ENCODE measurements at places on chromosomes 5 and 9.

DNA sequence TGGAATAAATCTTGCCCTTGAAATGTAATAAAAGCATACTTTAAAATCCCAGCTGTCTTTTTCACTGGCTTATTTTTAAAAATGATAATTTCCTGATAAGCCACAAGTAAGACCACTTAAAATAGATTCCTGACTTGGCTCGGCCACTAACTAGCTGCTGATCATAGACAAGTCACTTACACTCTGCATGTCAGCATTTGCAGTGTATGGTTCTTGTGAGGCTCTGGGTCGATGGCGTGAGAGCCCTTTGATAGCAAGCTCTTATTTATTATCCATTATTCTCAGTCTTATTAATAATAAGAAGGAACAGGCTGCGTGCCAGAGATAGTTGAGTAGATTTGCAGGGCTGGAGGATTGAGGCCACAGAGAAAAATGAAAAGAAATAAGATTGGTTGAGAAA is 110.7 kb upstream of the IL12B start:
- DNase-seq, result no peak

DNA sequence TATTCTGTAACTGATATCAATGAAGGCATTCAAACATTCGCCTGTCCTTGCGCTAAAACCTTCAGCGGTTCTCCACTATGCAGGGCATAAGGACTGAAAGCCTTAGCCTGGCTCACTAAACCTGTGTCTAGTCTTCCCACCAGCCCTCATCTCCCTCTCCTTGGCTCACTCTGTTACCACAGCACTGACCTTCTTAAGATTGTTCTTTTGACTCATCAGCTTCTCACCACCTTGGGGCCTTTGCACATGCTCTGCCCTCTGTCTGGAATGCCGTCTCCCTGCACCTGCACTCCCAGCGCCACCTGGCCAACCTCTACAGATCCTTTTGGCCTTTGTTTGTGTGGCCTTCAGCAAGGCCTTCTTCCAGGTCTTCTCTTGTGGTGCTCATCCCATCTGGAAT is 131.8 kb upstream of the IER5L start:
- DNase-seq, result no peak

DNA sequence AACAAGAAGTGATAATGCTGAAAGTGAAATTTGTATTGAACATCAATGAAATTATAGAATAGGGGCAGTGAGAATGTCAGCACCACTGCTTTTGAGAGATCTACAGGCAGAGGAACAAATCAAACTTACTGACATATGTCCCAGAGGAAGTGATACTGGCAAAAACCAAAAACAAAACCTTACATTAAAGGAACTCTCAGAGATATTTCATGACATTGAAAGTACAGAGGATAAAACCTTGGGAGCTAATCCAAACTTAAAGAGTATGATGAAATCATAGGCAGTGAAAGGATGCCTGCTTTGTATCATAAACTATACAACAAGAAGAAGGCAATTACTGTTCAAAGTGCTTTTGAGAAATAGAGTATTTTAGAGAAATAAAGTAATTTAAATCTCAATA is 90.4 kb upstream of the SV2C start:
- no peak for DNase-seq

- DNase-seq, result peak; percentile 5
Measured at GRCh38 chr5:36723912-36724311, 117.5 kb downstream of the SLC1A3 start.

GRCh38 chr5:95876782-95877181 is 54.3 kb upstream of the GLRX start:
- no peak for DNase-seq

DNA sequence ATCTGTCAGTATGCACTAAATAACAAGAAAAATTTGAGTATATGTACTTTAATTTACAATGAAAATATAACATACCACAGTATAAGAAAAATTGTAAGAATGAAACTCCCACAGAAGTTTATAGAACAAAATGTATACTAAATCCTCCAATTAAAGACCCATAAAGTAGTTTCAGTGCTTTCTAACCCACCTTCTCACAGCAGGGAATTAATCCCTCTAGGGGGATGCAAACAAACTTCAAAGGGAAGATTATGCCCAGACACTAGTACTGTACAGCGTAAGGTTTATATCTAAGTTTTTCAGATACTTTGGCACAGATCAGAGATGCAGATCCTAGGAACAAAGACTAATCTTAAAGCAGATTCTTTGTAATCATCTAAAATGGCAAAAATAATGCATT is 57.2 kb downstream of the DENND1A start:
- DNase-seq, result no peak

DNA sequence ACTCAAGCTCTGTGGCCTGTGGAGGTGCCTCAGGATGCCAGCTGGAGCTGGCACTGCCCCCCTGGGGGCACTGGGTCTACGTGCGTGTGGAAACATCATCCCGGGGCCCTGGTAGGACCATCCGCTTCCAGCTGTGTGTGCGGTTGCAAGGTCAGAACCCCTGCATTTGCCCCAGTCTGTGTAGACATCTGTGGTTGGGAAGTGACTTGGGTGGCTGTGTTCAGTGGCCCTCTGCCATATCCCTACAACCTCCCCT is 12.5 kb downstream of the TMEM8B start:
- DNase-seq, result no peak

- no peak for DNase-seq
Measured at GRCh38 chr5:87164409-87164808, 103.3 kb upstream of the RASA1 start.

DNA sequence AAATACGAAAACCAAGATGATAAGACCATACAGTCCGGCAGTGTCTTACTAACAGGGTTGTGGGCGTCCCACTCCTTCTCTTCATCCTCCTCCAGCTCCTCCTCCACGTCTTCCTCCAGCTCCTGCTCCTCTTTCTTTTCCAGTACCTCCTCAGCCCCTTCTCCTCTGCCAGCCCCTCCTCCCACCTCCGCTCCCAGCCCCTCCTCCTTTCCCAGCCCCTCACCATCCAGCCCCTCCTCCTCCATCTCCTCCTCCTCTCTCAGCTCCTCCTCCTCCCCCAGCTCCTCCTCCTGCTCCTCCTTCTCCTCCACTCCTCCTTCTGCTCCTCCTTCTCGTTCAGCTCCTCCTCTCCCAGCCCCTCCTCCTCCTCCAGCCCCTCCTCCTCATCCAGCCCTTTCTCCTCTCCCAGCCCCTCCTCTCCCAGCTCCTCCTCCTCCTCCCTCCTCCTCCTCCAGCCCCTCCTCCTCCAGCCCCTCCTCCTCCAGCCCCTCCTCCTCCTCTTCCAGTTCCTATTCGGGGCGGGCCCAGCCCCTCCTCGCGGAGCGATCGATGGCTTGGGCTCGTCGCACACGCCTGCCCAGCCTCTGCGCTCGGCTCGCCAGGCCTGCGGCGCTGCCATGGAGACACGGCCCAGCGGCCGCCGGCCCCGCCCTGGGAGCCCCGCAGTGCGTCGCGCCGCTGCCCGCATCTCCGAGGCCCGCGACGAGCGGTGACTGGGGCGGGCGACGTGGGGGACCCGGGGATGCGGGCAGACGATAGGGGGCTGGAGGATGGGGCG is at the start of gene BRD3OS:
Gene BRD3OS, plus strand, starts transcription at position 654 of the 778 bp plus-strand sequence. CDS start 1,267 bp downstream, outside the sequence.
- DNase-seq, result peak; percentile 99

- no peak for DNase-seq
Measured at GRCh38 chr5:141492168-141492885, 3.4 kb downstream of the PCDHGC5 start.

- no peak for DNase-seq
Measured at GRCh38 chr9:87708986-87709728, 16.8 kb upstream of the CTSL start.

DNA sequence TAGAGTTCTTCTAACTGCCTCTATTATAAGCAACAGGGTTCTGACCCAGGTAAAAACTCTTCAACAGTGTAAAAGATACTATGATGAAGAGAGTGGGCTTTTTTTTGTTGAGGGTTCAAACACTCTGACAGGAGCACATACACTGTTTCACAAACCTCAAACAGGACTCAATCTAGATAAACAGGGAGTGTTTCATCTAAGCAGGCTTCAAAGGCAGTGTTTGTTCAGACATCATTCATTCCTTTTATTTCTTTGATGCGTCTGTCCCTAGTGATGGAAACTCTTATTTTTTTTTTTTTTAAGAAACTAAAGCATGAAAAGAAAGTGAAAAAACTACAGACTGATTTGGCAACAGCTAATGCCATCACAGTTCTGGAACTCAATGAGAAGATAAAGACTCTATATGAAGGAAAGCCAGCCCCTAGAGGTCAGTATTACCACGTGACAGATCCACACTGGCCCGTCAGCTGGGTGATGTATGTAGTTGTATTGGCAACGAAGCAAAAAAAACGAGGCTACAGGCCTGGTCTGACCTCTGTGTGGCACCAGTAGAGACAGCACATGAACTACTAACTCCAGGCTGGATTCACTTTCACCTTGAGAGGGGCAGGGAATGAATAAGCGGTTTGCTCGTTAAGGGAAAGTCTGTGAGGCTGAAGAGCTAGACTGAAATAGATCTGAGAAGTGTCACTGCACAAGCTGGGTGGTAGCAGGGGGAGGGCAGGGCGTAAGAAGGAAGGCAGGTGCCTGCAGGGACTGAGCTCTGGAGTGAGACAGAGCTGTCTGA is 172.2 kb downstream of the CCDC192 start:
- peak; percentile 96 for DNase-seq

DNA sequence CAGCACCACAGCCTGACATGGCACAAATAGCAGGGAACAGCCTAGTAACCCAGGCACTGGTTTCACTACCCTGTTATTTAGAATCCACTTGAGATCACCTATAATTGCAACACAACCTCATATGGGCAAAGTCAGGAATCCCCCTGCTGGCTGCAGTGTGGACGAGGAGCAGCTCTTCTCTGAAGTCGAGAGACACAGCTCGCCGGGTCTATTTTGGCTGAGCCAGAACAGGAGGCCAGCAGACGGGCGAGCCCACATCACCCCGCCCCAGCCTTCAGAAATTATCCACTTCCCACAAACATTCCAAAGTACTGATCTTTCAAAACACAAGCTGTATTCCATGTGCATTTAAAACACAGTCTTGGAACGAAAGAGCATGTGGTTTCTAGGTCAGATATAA is 179.0 kb downstream of the ROR2 start:
- DNase-seq, result no peak

- no peak for DNase-seq
Measured at GRCh38 chr9:37942621-37943344, 38.9 kb upstream of the SLC25A51 start.

- no peak for DNase-seq
Measured at GRCh38 chr9:110228321-110228720, 20.4 kb upstream of the C9orf152 start.

DNA sequence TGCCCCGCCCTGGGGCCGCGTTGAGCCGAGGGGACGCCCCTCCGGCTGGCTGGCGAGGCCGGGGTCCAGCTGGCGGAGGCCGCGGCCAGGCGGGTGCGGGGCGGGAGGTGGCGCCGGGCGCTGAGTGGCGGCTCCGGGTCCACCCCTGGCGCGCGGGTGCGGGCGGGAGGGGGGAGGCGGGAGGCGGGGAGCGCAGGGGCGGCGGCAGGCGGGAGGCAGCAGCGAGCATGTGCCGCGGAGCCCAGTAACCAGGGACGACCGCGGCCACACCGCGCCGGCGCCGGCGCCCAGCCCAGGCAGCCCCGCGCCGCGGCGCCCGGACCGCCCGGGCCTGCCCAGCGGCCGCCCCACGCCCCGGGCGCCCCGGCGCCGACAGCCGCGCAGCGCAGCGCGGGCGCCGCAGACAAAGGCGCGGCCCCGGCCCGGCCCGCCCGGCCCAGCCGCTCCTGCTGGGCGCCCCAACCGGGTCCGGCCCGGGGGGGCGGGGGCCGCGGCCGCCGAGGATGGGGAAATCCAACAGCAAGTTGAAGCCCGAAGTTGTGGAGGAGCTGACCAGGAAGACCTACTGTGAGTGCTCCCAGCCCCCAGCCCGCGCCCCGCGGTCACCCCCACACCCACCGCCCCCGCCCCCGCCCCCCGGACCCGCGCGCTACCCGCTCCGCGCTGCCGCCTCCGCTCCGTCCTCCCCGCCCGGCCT is at the start of gene NCS1:
Gene NCS1, plus strand, starts transcription at position 244 of the 697 bp plus-strand sequence. Its CDS starts 260 bp downstream, at position 504.
- DNase-seq, result peak; percentile 85

DNA sequence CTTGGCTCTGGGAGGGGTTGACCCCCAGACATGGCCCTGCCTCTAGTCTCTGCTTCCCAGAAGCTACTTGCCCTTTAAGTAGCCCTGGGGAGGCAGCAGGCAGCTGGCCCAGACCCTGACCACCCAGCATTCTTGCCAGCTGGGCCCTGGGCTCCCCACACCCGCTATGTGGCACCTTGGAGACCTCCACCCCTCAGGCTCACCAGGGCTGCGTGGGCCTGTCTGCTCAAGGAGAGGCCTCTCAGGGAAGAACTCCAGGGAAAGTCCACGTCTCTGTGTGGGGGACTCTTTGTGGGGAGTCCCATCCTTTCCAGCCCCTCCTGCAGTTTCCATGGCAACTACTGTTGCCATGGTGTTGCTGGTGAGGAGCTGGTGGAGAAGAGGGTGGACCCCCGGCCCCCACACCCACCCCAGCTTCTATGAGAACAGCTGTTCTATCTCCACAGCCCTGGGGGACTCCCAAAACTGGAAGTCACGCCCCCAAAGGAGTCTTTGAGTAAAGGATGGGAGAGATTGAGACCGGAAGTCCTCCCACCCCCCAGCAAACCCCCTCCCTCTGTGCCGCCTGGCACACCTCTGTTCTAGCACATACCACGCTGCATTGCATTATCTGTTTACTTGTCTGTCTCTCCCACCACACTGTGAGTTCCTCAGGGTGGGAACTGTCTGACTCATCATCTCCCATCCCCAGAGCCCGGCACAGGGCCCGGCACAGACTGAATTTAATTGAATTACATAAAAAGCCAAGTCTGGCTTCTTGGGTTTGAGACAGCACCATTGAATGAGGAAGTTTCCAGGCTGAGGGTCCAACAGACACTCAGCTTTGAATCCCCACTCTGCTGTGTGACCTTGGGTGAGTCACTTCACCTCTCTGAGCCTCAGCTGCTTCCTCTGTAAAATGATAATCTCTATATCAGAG is 12.6 kb downstream of the DNM1 start:
- no peak for DNase-seq

DNA sequence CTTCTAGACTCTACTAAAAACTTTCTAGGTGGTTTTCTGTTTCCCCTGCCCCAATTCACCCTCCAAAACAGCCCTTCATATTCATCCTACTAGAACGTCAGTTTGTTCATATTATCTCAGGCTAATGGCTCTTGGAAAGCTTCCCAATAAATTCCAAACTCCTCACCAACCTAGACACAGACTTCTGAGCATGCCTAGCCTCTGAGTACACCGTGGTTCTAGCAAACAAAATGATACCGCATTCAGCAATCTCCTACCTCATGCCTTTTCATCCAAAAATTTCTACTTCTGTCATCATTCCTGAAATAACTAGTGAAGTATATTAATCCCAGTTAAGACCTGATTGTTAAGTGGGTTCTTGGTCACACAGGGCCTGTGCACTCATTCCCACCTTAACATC is 46.5 kb upstream of the NR5A1 start:
- no peak for DNase-seq

DNA sequence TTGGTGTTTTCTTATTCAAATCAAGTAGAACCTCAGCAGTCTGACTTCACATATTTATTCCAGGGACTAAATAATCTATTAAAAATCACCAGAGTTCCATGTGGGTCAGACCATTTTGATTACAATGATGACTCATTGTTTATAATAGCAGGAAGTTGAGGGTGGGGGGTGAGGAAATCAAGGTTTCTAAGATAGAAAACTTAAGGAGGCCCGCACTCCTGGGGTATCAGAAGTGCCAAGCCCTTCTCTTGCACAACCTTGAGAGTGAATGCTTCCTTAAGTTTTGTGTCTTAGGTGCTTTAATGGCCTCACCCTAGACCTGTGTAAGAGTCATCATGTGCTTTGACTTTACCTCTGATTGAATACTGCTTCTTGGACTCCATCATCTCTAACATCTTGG is 31.9 kb upstream of the NPR3 start:
- no peak for DNase-seq

- no peak for DNase-seq
Measured at GRCh38 chr5:113178073-113178779, 201.6 kb downstream of the DCP2 start.

Data from DMS53 (cell line).